HT1080 (cell line): ENCODE measurements at places on chromosomes 3 and 15. TPM values are rescaled to one million over a fixed set of nuclear protein-coding genes. Genes with fewer than 3 reads are reported as not detected.

ALG1L2 gene
- total RNA-seq, result not detected in 2 replicates

COX5A gene
- total RNA-seq, result 119 and 162 TPM in 2 replicates

SPESP1 gene
- not detected in 2 replicates for total RNA-seq

LINS1 gene
- total RNA-seq, result 6.7 and 7.3 TPM in 2 replicates

LRRIQ4 gene
- total RNA-seq, result not detected in 2 replicates

SCN11A gene
- total RNA-seq, result not detected in 2 replicates

ATRIP gene
- 22.9 and 29.2 TPM in 2 replicates for total RNA-seq

RHO gene
- not detected in 2 replicates for total RNA-seq

MYEF2 gene
- 7.7 and 15.2 TPM in 2 replicates for total RNA-seq

FBXW12 gene
- not detected in 2 replicates for total RNA-seq
